ENCODE measurements at places on chromosomes 16 and 17.

DNA sequence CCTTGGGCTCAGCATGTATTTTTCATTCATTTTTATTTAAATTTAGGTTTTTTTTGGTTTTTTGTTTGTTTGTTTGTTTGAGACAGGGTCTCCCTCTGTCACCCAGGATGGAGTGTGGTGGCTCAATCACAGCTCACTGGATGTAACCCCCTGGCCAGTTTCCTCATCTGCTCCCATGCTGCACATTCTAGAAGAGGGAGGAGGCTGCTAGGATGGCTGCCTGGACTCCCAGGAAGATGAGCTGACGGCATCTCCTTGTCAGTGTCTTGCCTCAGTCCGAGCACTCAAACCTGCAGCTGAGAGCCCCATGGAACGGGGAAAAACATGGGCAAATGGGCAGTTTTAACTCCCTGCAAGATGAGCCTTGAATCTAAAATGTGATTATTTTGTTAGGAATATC is 7.5 kb downstream of the MEAK7 start:
- no peak for DNase-seq

DNA sequence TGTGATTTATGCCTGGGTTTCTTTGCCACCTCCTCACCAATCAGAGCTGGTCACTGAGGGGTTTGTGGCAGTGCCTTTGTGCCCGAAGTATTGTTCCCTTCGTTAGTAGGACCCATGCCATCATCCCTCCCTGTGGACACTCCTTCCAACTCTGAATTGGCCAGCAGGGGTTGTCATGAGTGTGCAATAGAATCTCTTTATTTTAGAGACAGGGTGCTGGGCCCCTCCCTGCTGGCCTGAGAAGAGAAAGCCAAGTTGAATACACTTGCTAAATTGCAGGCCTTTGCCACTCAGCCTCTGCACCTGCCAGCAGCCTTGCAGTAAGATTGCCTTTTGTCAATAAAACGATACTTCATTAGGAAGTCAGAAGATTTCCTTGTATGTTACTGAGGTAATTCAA is 40.7 kb upstream of the SLC12A3 start:
- DNase-seq: no peak

- DNase-seq: no peak
These were observed 37.1 kb downstream of the MPRIP start for GRCh38 chr17:17079336-17079735.

- no peak for DNase-seq
These were observed 72.7 kb upstream of the MYOCD start for GRCh38 chr17:12592941-12593340.

GRCh38 chr17:4945176-4945943 is 3.0 kb downstream of the PFN1 start:
- DNase-seq: peak; percentile 75

DNA sequence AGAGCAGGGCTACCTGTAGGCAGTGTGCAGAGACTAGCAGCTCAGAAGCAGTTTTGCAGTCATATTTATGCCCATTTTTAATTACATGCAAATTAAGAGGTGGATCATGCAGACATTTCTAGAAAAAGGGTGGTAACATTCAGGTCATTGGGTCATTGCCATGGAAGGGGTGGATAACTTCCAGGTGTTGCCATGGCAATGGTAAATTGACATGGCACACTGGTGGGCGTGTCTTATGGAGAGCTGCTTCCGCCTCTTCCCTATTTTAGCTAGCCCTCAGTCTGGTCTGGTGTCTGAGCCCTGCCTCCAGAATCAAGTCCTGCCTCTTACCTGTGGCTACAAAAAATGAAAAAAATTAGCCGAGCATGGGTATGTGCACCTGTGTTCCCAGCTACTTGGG is 2.8 kb upstream of the DNAI2 start:
- no peak for DNase-seq

DNA sequence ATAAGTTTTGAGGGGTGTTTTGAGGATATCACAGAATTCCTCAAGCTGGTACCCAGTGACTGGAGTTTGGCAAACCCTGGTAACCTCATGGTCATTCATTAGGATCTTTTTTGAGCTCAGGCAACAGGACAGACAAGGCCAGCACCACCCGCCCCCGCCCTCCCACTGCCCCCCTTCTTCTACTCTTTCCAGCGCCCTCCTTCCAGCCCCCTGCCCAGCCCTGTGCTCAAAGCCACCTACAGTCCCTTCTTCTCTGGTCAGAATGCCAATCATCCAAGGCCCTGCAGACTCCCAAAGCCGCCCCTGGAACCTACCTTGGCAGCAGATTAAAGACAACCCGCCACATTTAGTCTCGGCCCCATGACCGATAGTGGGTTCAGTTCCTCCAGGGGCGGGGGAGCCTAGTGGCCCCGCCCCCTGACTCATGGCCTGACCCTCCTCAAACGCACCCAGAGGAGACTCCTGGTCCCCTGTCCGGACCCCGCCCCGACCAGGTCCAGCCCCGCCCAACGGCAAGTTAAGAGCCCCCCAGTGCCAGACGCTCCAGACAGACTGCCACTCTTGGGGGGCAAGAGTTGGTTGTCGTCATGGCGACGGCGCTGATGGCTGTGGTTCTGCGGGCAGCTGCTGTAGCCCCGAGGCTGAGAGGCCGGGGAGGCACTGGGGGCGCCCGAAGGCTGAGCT is at the start of gene NAGS:
Gene NAGS, plus strand, starts transcription at position 546 of the 684 bp plus-strand sequence. Its CDS starts 42 bp downstream, at position 588.
- DNase-seq: no peak

DNA sequence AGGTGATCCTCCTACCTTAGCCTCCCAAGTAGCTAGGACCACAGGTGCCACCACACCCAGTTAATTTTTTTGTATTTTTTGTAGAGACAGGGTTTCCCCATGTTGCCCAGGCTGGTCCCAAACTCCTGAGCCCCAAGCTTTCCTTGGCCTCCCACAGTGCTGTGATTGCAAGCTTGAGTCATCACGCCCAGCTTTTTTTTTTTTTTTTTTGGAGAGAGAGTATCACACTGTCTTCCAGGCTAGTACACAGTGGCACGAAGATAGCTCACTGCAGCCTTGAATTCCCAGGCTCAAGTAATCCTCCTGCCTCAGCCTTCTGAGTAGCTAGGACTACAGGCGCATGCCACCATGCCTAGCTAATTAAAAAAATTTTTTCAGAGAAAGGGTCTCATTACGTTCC is 27.2 kb downstream of the HEATR9 start:
- DNase-seq: no peak

- no peak for DNase-seq
These were observed 618 bp downstream of the RUSF1 start for GRCh38 chr16:31507617-31507928.

DNA sequence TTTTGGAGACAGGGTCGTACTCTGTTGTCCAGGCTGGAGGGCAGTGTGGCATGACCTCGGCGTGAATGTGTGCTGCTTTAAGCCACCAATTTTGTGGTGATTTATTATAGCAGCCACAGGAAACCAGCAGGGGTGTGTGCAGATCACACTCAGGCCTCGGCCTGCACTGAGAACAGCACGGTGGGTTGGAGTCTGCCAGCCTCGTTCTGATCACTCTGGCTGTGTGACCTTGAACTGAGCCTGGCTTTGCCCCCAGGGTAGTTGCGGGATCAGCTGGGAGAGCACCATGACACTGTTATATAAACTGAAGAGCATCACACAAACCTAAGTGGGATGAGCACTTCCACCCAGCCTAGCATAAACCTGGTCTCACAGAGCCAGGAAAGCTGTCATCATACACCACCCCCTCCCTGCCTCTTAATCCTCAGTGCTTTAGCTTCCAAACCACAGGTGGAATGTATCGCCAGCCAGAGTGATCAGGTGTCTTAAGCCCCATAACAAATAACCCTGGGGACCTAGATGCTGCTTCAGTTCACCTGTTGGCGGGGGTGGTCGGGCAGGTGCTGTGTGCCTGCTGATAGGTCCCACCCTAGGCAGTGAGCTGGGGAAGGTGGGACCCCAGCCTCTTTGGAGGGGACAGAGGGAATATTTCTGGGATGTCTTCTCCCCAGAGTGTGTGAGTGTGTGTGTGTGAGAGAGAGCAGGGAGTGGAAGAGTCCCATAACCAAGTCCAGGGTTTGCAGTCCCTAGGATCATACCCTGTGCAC is 28.6 kb upstream of the NDRG4 start:
- no peak for DNase-seq

- no peak for DNase-seq
These were observed 1.8 kb upstream of the MYADML2 start for GRCh38 chr17:81948635-81949378.

All from GM10248 (cell line).